Thoracic aorta endothelial cell (primary cell): ENCODE measurements at places on chromosomes 11 and 22. TPM values are rescaled to one million over a fixed set of nuclear protein-coding genes. Genes with fewer than 3 reads are reported as not detected.

Gene ROBO4
- total RNA-seq = 265 and 303 TPM in 2 replicates

Gene SAA2
- not detected in 2 replicates for total RNA-seq

Gene HEPHL1
- not detected in 2 replicates for total RNA-seq

Gene SMC1B
- not detected in 2 replicates for total RNA-seq
